Activated naive CD4-positive, alpha-beta T cell treated with anti-CD3 and anti-CD28 coated beads, Interleukin-2, amount 50 U/mL, for 72 hours (primary cell): ENCODE measurements at places on chromosomes 4 and X.
A peak's percentile ranks its signal among the peaks of the same experiment; 100 is the strongest.

- no peak for DNase-seq
Measured at GRCh38 chrX:23879380-23880090, 28.2 kb downstream of the APOO start.

DNA sequence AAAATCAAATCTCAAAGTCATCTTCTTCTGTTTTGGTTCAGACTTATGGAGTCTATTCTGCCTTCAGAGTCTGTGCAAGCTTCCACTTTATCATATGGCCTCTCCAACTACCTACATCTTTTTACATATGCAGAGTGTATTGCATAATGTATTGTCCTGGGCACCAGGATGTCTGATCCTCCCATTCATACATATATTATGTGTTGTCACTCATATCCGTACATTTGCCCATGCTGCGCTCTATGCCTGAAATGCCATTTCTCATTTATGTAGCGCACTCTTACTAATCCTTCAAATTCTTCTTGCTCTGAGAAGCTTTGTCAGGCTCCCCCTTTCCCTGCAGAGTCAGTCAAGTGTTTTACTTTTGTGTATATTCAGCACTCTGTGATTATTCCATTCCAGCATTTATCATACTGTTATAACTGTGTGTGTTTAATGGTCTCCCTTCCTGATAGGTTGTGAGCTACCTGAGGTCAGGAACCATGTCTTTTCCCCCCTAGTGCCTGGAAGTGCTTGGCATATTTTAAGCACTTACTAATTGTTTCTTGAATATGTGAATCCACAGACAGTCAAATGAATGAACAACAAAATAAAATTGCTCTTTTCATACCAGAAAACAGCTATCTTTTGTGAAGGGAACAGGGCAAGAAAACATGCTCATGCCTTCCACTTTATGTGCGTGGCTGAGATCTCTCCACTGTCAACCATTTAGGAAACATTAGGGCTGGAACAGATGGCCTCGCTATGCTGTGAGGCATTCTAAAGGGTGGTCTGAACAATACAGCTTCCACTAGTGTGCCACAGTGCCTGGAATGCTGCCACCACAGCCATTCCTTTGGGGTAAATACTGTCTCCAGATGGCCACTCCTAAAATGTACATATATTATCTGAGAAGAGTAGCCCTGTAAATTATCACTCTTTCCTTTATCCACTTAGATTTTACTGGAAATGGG is 81.8 kb downstream of the GLUD2 start:
- no peak for DNase-seq

GRCh38 chr4:141702472-141703182 is 66.2 kb downstream of the IL15 start:
- no peak for DNase-seq

DNA sequence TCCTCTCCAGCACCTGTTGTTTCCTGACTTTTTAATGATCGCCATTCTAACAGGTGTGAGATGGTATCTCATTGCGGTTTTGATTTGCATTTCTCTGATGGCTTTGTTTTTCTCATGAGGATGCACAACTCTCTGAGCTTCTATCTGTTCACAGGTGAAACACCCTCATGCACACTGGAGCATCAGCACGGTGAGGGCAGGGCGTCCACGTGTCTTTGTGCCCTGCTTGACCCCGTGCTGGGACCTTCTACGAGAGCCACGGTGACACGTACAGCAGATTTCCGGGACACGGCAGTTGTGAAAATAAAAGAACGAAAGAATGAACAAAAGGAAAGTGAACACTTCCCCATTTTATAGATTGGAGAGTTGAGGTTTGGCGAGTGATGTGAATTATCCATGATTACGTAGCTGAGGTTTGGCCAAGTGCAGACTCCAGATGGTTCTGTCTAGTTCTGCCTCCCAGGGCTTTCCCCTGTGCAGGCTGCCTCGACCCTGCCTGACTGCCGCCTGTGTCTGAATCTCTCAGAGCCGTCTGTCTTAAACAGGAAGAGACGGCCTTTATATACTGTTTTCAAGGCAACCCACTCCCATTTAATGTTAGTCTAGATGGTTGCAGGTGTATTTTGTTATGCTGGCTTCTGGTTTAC is 67.8 kb upstream of the SORBS2 start:
- DNase-seq = no peak

GRCh38 chrX:50680990-50681389 is 133.0 kb downstream of the SHROOM4 start:
- no peak for DNase-seq

GRCh38 chr4:53100501-53101190 is 238.5 kb downstream of the RASL11B start:
- no peak for DNase-seq

DNA sequence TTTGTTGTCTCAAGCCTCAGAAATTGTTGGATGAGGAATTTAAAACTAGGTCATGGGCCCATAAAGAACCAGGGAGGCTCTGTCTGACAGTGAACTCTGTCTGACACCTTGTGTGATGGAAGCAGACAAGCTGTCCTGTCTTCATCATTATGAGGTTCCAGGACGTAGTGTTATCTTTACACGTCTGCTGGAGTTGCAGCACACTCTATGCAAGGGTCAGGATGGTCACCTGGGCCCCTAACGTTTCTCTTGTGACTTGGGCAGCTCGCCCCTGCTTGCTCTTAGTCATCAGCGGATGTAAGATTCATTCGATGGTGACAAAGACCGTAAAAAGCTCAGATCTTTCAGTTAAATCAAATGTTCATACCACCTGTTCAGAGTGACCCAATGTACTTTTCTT is 92.0 kb upstream of the ADGRG2 start:
- no peak for DNase-seq

- no peak for DNase-seq
Measured at GRCh38 chr4:56342746-56343145, 44.5 kb downstream of the AASDH start.

- DNase-seq = no peak
Measured at GRCh38 chrX:2314831-2315365, 185.9 kb downstream of the DHRSX start.

DNA sequence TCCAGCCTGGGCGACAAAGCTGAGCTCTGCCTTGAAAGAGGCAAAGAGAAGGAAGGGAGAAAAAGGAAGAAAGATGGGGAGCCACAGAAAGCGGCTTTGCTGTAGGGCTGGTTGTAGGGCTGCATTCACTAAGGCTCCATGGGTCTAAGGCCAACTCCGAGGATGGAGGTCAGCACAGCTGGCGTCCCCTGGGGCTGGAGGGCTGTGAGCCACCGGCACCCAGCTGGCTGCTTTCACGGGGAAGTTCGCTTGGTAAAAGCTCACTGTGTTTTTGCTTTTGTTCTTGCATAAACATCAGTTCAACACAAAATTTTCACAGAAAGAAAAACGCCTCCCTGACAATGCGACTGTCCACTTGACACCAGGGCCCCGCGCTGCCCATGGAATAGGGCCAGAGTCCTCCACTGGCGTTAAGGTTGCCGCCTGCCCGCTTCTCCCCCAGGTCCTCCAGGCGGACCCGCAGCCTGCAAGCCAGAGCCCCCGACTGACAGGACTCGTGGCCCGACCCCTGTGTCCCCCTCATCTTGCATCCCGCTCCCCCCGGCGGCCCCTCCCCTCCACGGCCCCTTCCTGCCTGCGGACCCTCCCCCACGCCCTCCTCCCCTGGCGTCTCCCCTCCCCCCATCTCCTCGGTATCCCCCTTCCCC is 1.1 kb downstream of the RNF212 start:
- DNase-seq = no peak

DNA sequence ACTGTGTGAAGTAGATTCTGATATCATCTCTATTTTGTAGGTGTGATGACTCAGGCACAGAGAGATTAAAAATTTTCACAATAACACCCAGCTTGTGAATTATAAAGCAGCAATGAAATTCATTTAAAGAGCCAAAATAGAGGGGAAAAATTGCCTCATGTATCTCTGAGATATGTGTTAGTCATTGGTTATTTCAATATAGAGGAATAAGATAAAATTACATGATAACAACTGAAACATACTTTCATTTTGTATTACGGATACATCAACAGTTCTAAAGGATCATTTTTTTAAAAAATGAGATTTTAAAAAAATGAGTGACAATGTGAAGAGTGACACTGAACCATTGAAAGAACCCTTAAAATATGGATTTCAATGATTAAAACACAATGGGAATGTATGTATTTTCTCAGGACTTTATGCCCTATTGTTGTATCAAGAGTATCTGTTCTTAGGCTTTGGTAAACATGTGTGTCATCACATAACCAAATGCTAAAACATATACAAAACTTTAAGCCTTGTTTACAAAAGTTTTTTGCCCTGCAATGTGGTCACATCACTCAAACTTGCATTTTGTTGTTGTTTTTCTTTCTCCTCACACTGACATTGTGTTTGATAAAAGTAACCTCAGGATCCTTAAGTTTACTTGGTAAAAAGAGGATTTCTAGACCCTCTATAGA is 221.3 kb downstream of the ANTXR2 start:
- no peak for DNase-seq

GRCh38 chr4:32700838-32701237 is 1980.7 kb downstream of the PCDH7 start:
- no peak for DNase-seq

DNA sequence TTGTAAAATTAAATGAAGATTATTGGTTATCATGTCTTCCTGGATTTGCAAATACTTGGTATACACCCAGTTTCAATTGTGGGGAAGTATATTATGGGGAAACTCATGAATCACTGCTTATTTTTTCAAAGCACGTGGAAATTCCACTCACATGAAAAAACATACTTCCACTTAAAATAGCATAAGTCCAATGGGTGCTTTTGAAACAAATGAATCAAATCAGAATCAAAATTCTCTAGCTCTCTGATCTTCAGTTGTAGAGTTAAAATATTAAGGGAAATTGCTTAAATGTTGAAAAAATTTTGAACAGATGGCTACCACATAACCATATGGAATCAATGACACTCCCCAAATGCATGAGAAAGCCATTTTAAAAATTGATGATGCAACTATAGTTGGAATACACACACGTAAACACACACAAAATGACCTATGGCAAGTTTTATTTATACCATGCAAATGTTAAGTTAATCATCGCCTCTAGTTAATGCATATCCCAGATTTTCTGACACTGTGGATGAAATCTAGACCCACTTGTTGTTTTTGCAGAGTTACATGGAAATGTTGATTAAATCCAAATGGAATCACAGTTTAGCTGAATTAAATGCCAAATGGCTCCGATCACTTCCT is 93.2 kb downstream of the ARSF start:
- DNase-seq = no peak

DNA sequence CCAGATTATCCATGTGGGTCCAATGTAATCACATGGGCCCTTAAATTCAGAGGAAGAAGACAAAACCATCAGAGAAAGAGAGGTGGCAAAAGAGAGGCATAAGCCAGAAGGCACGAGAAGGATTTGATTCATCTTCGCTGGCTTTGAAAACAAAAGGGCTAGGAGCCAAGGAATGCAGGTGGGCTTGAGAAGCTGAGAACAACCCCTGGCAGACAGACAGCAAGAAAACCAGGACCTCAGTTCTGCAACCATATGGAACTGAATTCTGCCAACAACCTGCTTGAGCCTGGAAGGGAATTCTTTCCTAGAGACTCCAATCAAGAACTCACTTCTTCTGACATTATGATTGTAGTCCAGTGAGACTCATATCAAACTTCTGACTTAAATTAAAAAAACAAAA is 1531.8 kb downstream of the PCDH7 start:
- no peak for DNase-seq

DNA sequence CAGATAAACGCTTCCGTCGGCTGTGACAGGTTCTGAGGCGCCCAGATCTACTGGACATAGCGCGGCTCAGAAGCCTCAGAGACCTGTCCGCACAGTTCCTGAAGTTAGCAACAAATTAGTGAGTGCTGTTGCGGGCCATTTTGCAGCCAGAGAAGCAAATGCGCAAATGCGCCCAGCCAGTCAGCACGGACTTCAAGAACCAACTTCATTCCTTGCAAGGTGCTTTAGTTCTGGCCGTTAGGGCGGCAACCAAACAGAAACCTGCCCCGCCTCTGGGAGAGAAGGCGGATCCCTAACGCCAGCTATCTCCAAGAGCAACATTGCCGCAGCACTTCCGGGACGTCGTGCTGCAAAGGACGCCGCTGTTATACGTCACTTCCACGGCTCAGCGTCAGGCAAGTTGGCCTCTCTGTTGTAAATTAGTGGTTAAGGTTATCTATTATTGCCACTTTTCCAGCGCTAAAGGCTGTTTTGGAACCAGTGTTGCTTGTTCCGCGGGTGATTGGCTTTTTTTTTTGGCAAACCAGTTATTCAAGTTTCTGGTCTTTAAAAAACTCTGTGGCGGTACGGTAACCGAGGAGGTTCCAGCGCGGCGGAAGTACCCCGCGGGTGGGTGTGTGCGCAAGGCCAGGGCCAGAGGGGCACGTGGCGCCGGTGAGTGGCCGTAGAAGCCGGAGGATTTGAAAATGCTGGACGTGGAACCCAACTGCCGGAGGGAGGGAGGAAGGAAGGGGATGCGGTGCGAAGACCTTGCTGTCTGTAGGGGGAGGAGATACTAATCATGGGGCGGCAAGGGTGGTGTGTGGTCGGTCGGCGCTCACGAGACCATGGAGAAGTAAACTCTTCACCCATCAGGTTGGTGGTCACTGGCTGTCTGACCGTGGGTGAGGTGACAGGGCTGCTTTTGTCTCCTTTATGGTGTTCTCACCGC is at the start of gene GAR1:
TSS of gene GAR1 (plus strand) at position 612 of the 931 bp plus-strand sequence. CDS start 403 bp downstream, outside the sequence.
- peak; percentile 79 for DNase-seq

DNA sequence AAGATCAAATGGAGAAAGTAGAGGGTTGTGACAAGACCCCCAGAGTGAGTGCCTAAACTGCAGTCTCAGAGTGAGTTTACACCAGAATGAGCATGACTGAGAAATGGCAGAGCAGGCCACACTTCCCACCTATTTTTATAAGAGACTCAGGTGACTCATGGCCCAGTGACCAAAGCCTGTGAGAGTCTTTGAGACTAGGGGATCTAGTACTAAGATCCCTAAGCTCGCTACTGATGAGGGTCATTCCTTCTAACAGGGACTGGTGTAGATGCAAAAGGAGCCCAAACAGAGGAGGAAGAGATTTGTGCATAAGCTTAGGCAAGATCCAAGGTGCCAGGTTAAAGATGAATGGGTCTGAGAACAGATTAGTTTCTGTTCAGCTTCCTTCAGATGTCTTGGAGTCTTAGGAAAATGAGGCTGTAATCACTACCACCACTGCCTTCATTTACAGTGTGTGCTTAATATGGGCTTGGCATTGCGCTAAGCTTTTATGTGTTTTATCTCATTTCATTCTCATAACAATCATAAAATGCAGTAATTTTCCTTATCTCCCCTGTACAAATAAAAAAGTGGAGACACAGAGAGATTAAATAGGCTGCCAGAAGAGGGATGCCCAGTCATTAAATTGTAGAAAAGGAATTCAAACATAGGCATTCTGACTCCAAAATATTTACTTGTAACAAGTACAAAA is 62.8 kb downstream of the RWDD4 start:
- DNase-seq = no peak

GRCh38 chr4:83238393-83239248 is 46.0 kb downstream of the COQ2 start:
- DNase-seq = no peak

- no peak for DNase-seq
Measured at GRCh38 chrX:7946960-7947359, 19.7 kb upstream of the PNPLA4 start.
